BJ (cell line): ENCODE measurements at places on chromosomes 2 and 18.

- DNase-seq, result no peak
These were observed 21.3 kb downstream of the PRKAG3 start for GRCh38 chr2:218810256-218810655.

GRCh38 chr18:59267503-59268126 lies 5.6 kb downstream of the RAX start:
- no peak for DNase-seq

DNA sequence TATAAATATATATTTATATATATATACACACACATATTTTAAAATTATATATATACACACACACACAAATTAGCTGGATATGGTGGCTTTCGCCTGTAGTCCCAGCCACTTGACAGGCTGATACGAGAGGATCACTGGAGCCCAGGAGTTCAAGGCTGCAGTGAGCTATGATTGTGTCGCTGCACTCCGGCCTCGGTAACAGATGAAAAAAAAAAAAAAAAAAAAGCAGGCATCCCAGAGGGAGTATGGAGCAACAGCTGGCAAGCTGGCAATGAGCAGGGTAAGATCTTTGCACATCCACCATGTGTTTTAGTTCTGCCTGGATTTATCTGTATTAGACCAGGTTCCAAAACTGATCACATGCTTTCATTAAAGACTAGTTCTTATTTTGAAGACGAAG lies 170.1 kb downstream of the MAP2 start:
- no peak for DNase-seq

GRCh38 chr2:8992643-8993042 lies 10.8 kb downstream of the MBOAT2 start:
- no peak for DNase-seq

DNA sequence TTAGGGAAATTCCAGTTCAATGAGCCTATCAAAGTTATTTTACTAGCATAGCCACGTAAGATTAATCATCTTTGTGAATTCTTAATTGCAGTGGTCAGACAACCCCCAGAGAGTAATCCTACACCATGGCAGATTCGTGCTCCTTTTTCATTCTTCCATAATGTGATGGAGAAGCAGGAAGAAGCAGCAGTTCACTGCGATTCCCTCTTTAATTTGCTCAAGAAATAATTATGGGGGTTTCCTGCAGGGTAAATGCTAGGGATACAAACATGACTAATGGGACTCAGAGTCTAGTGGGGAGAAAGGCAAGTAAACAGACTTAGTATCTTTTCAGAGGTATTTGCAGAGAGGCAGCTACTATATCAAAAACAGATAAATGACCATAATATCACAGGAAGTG lies 175.8 kb upstream of the HNRNPA3 start:
- no peak for DNase-seq

GRCh38 chr2:18623782-18624181 lies 34.4 kb upstream of the NT5C1B start:
- no peak for DNase-seq

GRCh38 chr2:10002109-10002508 lies 41.2 kb upstream of the KLF11 start:
- no peak for DNase-seq

- DNase-seq, result no peak
These were observed 109.0 kb upstream of the KCNJ3 start for GRCh38 chr2:154589514-154589913.
